Activated T-cell treated with anti-CD3 and anti-CD28 coated beads, Interleukin-2, amount 50 U/mL, for 48 hours (primary cell): ENCODE measurements at places on chromosomes 4 and X.

GRCh38 chr4:152316969-152317368 lies 218.9 kb downstream of the FBXW7 start:
- DNase-seq, result no peak

GRCh38 chr4:121654738-121655137 lies 42.0 kb downstream of the ANXA5 start:
- DNase-seq, result no peak

DNA sequence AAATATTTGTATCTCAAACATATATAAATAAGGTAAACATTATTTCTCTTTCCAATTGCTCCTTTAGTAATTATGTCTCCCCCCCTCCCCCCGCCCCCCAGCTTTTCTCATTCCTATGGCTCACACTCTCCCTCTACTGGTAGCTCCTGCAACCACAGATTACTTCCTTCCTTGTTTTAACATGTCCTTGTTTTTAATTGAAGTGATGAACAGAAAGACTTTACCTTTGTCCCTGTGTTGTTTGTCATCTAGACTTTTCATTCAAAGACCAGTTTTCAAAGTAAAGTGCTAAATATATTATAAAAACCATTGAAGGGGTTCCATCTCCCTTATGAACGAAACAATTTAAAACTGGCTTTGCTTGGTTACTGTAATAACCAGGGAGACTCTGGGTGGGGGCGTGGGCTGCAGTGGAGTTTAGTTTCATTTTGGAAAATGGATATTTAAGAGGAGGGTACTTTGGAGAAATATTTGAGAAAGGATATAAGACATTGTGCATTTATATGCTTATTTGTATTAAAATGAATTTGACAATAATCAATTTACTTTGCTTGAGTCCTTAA lies 352.9 kb downstream of the RAPGEF2 start:
- no peak for DNase-seq

- DNase-seq, result no peak
Measured at GRCh38 chr4:6408263-6408662, 64.2 kb downstream of the PPP2R2C start.

- DNase-seq, result peak; percentile 60
Measured at GRCh38 chr4:163484906-163485305, 9.6 kb upstream of the TMA16 start.
